ENCODE measurements at places on chromosomes 6 and 20.

DNA sequence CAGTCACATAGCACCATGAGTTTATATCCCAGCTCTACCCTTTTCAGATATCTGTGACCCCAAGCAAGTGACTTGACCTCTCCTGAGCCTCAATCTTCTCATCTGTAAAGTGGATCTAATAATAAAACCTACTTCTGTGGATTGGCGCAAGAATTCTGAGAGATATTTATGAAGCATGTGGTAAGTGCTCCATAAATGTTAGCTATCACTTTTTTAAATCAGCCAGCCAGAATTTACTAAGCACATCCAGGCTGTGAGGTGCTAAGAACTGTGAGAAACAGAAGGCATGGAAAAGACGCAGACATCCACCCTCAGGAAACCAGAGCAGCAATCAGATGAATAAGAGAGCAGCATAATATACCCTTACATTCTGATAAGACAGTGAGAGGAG is 862 bp downstream of the C20orf96 start:
- no peak for DNase-seq

- peak; percentile 42 for DNase-seq
Measured at GRCh38 chr6:35206346-35206745, 7.4 kb upstream of the SCUBE3 start.

GRCh38 chr6:106005013-106005412 is 81.1 kb upstream of the PRDM1 start:
- DNase-seq = peak; percentile 59

GRCh38 chr6:155813548-155813947 is 357.9 kb upstream of the NOX3 start:
- DNase-seq = no peak

- DNase-seq = no peak
Measured at GRCh38 chr20:15242773-15243172, 905.4 kb upstream of the FLRT3 start.

DNA sequence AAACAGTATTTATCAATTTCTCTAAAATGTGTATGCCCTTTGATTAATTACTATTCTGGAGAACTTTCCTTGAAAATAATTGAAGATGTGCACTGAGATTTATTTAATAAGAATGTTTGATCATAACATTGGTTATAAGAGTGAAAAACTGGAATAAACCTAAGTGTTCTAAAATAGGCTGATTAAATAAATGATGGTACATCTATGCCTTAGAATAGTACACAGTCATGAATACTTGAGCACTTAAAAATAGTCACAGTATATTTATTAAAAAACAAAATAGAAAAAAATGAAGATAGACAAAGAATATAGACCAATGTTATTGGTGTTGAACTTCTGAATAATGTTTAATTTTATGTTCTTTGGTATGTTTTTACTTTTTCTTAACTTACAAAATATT is 93.0 kb downstream of the ZNF217 start:
- DNase-seq = no peak

- DNase-seq = no peak
Measured at GRCh38 chr6:152186840-152187239, 379.4 kb downstream of the ESR1 start.

DNA sequence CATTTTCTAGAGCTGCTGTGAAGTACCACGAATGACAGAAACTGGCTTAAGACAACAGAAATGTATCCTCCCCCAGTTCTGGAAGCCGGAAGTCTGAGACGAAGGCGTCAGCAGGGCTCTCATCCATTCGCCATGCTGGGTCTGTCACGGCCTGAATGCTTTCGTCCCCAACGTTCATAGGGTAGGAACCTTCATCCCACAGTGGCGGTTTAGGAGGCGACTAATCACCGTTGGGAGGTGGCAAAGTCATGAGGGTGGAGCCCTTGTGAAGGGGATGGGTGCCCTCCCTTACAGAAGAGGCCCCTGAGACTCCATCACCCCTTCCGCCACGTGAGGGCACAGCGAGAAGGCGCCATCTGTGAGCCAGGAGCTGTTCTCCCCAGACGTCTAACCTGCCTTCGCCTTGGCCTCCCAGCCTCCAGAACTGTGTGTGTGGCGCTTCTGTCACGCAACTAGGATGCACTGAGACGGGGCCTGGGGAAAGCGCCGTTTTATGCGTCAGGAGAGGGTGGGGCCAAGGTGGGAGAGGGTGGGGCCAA is 250.3 kb downstream of the TTLL2 start:
- DNase-seq = no peak

DNA sequence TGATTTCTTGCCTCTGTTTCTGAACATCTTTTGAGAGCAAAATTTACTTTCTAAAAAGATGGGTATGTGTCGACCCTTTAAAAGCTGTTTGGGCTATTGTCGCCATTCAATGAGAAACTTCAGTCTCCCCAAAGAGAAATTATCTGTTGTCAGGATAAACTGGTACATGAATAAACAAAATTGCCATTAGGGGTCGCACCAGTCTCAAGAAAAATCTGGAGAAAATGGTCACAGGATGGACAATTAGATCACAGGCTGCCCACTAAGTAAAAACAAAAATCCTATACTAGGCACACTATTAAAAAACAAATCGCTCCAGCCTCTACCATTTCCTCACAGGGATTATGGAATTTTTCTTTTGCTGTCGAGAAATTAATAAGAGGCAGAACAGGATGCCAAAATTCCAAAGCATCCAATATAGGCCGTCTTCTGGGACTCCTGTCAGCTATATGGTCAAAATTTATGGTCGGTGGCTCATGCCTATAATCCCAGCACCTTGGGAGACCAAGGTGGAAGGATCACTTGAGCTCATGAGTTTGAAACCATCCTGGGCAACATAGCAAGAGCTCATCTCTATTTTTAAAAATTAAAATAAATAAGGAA is 5.5 kb upstream of the HLA-E start:
- DNase-seq = peak; percentile 74

DNA sequence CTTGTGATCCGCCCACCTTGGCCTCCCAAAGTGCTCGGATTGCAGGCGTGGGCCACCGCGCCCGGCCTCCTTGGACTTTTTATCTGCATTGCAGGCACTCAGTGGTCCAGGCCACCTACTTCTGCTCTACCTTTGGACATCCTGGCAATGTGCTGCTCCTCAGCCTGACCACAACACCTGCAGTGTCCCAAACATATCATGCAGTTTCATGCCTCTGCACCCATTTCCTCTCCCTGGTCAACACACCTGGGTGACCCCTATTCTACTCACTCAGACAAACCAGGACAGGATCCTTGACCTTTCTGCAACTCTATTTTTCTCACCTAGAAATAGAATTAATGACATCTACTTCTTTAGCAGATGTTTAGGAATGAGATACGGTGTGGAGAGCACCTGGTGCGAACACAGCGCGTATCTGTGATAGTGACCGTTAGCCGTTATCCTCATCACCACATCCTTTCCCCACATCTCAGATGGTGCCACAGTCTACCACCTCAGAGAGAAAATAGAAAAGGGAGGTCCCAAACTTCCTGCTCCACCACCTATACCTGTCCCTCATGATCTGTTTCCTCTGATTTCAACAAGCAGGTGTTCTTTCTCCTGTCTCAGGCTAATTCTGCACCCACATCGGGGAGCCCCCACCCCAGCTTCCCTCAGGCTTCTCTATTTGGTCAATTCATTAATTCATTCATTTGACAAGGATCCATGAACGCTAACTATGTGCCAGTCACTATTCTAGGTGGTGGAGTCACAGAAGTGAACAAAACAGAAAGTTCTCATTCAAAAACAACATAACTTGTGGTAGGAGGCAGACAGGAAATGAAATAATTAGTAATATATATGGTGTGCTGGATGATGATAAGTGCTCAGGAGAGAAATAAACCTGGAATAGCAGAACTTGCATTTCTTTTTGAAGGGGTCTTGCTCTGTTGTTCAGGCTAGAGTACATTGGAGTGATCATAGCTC is 4.3 kb upstream of the BTN3A2 start:
- no peak for DNase-seq

- DNase-seq = peak; percentile 91
Measured at GRCh38 chr6:132053511-132053910, 102.3 kb upstream of the CCN2 start.

DNA sequence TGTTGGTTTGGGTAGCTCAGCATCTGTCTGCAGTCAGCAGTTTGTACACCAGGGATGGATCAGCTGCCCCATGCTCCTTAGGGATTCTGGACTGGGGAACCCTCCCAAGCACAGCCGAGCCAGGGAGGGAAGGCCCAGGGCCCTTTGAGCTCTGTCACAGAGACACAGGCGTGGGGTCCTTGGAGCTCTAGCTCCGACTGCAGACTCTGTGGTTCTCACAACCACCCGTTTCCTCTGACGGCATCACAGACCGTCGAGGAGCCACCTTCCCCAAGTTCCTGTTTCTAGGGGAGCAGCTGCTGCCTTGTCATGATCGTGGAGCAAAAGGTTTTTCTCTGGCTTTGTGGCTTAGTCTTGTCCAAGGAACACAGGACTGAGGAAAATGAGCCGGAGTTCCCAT is at the start of gene SLA2:
SLA2 (minus strand) TSS at position 199 of the 400 bp plus-strand sequence. CDS start 4,861 bp downstream, outside the sequence.
- no peak for DNase-seq

DNA sequence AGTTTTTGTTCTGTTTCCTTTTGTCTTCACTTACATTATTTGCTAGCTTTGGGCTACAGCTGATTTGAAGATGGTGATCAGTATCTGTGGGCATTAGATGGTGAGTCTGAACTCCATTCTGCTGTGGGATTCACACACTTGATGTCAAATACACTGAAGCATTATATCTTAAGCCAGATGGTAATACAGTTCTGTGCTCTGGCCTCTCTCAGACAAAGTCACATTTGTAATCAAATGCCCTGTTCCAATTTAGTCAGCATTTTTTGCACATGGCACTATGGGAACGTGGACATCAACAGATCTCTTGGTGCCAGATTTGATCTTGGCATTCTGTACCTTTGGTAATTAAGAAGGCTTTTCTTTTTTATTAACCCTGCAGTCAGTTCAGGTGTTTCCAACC is 56.0 kb downstream of the SASH1 start:
- no peak for DNase-seq

GRCh38 chr6:25169553-25169952 is 109.6 kb upstream of the CARMIL1 start:
- DNase-seq = peak; percentile 60

- DNase-seq = no peak
Measured at GRCh38 chr6:154604119-154604518, 93.6 kb upstream of the CNKSR3 start.

DNA sequence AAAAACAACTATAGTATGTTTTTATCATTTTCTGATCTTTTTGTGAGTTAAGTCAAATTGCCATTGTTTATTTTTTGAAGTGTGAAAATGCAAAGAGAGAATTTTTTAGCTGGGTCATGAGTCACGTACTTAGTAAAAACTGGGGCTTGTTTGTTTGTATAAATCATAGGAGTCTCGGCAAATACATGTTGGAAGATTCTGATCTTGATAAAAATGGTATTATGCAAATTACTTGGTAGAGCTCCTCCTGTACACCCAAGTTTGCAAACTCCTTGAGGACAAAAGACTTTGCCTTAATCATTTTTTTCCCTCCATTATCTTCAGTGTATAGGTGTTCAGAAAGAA is 25.8 kb downstream of the TBPL1 start:
- DNase-seq = no peak

DNA sequence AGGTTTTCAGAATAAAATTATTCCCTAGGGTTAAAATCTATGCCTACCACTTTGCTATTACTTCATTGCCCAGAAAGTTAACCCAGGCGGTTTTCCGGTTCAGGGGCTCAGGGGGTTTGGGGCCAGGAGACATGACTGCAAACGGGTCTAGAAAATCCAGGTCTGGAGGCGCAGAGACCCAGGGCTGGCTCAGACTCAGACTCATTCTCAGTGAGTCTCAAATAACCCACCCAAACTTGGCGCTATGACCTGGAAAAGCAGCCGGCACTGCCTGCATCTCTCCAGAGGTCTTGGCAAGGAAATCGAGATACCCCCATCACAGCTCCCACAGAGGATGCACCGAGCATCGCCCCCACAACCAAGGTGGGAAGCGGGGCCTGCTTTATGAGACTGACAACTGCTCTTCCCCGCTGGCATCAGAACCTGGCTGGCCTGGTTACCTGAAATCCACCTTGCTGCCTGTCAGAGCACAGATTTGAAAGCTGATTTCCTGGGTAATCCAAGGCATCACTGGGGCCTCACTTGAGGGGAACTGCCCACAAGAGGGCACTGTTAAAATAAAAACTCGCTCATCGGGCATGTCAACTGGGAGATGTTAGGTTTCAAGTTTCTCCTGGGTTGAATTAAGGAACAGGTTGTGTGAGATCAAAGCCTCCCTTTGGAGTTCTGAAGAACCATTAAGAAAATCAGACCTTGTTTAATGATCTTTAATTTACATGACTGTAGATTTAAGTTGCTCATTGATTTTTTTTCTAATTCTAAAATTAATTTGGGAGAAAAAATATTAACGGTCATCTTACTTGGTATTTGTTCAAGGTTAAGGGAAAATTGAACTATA is 55.1 kb downstream of the KIF16B start:
- peak; percentile 42 for DNase-seq

GRCh38 chr6:53048431-53049195 is 16.6 kb upstream of the FBXO9 start:
- DNase-seq = peak; percentile 91

- DNase-seq = no peak
Measured at GRCh38 chr20:57396984-57397692, 5.9 kb downstream of the RBM38 start.
